ENCODE measurements at places on chromosomes 5 and 9. TPM values are rescaled to one million over a fixed set of nuclear protein-coding genes. Genes with fewer than 3 reads are reported as not detected.

Gene MYOZ3
- total RNA-seq: under 0.01 TPM

Gene FOXD4L3
- under 0.01 TPM for total RNA-seq

Gene C9orf153
- total RNA-seq: under 0.01 TPM

Gene DCAF10
- 30.4 TPM for total RNA-seq

Gene EPB41L4B
- total RNA-seq: 2.1 TPM

Gene TTC1
- 43.9 TPM for total RNA-seq

Gene C9orf50
- total RNA-seq: 0.36 TPM

Gene SLC35A4
- total RNA-seq: 17.4 TPM

Gene DHX29
- total RNA-seq: 36.8 TPM

Gene LRRTM2
- total RNA-seq: 0.88 TPM

Gene TMEM174
- total RNA-seq: not detected

Gene FAM221B
- total RNA-seq: not detected

Gene WHRN
- 2.2 TPM for total RNA-seq

Gene IFNW1
- total RNA-seq: not detected

Gene TMED9
- total RNA-seq: 96.6 TPM

Gene LECT2
- total RNA-seq: not detected

Gene OR1Q1
- not detected for total RNA-seq

Gene FOXD1
- 17.0 TPM for total RNA-seq

Gene SQSTM1
- total RNA-seq: 826 TPM

Gene SCAMP1
- 70.2 TPM for total RNA-seq

Gene PLAC8L1
- total RNA-seq: not detected

Gene MELK
- 8.3 TPM for total RNA-seq

Gene AOPEP
- total RNA-seq: 131 TPM

Gene SOHLH1
- total RNA-seq: not detected

Gene TRIM23
- 32.1 TPM for total RNA-seq

Gene SLC34A1
- not detected for total RNA-seq
